Left ventricle myocardium inferior (tissue), 1 donor: ENCODE measurements at places on chromosomes 13 and 19.

DNA sequence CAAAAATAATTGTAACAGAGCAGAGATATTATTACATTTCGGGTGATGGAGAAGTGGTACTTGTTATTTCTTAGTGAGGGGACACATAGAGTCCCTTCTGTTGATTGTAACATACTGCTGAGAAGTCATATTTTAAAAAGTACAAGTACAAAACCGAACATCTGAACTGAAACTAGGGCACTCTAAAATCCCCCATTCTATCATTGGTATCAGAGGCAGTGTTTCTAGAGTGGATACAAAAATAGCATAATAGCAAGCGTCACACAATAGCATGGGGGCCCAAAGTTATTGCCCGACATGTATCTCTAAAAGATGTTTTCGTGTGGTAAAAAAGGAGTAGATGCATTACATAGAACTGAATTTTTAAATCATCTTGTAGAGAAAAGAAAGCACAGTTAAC lies 502.1 kb upstream of the SLC10A2 start:
- no peak for DNase-seq

DNA sequence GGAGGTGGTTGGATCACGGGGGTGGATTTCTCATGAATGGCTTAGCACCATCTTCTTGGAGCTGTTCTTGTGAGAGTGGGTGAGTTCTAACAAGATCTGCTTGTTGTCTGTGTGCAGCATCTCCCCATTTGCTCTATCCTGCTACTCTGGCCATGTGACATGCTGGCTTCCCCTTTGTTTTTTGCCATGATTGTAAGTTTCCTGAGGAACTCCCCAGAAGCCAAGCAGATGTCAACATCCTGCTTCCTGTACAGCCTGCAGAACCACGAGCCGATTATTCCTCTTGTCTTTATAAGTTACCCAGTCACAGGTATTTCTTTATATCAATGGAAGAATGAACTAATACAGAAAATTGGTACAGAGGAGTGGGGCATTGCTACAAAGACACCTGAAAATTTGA lies 2.3 kb upstream of the SIGLEC12 start:
- no peak for DNase-seq

DNA sequence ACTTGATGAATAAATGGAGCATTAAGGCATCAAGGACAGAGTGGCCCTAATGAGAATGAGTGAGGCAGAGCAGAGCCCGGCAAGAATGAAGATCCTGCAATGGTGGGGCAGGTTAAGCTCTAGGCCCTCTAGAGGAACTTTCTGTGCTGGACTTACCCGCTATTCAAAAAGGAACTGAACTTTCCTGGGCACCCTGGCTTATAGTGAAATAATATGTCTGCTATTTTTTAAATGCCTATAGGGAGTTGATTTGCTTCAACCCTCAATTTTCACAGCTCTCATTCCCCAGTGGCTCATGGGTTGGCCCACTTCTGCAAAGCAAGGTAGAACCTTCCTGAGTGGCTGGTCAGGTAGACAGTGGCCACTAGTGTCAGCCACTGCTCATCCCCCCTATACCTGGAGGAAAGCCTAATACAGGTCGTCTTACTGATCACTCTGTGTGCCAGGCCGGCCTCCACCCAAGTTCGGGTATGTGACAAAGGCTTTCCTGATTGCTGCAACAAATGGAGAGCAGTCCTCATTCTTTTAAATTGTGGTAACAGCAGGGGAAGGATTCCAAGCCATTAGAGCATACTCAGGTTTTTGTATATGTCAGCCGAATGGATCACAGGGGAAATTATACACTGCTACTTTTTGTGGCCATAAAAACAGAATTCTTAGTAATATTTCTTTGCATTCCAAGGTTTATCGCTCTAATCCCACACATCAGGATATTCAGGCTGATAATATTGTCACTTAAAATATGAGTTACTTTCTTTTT lies 103.0 kb downstream of the KL start:
- no peak for DNase-seq

GRCh38 chr13:22432690-22433089 lies 748.1 kb upstream of the SGCG start:
- DNase-seq, result no peak

DNA sequence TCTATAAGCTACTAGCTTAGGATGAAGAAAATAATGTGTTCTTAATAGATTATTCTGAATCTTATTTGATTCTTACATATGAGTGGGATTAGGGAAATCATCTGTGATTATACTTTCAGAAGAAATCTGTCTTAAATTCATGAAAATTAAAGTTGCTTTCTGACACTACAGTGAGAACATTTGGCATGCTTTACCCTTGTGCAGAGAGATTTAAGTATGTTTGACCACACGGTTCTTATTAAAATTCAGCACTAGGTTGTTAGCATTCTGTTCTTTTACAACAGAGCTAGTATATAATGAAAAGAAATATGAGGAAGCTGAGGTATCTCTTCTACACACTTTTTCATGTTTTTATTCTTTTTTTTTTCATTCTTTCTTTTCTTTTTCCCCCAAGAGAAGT lies 2723.9 kb downstream of the PCDH9 start:
- no peak for DNase-seq

DNA sequence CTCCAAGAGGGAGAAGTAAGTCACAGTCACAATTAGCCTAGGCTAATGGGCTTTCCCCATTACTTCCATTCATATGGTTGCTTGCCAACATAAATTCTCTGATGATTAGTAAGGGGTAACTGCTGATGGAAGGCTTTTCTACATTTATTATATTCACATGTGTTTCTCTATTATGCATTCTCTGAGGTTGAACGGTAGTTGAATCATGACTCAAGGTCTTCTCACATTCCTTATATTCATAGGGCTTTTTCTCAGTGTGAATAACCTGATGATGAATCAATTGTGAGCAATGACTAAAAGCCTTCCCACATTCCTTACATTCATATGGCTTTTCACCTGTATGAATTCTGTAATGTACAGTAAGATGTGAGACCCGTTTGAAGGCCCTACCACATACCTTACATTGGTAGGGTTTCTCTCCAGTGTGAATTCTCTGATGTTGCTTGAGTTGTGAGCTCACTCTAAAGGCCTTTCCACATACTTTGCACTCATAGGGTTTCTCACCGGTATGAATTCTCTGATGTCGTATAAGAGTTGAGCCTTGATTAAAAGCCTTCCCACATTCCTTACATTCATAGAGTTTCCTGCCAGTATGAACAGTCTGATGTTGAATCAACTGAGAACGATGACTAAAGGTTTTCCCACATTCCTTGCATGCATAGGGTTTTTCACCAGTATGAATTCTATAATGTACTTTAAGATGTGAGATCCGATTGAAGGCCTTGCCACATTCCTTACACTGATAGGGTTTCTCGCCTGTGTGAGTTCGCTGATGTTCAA lies 9.3 kb downstream of the ZNF582 start:
- no peak for DNase-seq

GRCh38 chr13:113897161-113897560 lies 33.3 kb upstream of the GAS6 start:
- no peak for DNase-seq

DNA sequence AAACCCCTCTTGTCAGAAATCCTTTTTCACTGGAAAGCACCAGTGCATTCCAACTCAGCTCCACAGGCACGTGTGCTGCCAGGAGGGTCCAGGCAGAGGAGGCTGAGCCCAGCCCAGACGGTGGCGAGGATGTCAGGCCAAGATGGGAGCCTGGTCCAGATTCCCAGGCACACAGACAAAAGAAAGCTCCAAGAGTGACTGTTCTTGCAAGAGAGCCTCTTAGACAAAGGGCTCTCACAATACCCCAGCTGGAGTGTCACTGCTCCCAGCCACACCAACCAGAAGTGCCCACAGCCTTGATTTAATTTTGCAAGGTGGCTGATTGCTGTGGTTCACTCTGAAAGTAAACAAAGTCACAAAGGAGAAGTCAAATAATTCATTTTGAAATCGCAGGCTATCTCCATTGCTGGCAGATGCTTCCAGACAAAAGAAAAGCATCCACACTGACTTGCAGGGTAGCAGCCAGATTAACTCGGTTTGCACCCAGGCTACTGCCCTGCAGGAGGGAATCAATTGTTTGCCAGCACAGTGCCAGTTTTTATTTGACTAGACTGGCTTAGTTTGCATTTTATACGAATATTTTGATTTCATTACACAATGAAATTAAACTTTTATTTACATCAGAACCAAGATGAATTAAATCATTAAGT lies 95.1 kb downstream of the RAB20 start:
- no peak for DNase-seq

GRCh38 chr19:36527341-36527740 lies 730 bp downstream of the ZNF260 start:
- DNase-seq, result no peak

DNA sequence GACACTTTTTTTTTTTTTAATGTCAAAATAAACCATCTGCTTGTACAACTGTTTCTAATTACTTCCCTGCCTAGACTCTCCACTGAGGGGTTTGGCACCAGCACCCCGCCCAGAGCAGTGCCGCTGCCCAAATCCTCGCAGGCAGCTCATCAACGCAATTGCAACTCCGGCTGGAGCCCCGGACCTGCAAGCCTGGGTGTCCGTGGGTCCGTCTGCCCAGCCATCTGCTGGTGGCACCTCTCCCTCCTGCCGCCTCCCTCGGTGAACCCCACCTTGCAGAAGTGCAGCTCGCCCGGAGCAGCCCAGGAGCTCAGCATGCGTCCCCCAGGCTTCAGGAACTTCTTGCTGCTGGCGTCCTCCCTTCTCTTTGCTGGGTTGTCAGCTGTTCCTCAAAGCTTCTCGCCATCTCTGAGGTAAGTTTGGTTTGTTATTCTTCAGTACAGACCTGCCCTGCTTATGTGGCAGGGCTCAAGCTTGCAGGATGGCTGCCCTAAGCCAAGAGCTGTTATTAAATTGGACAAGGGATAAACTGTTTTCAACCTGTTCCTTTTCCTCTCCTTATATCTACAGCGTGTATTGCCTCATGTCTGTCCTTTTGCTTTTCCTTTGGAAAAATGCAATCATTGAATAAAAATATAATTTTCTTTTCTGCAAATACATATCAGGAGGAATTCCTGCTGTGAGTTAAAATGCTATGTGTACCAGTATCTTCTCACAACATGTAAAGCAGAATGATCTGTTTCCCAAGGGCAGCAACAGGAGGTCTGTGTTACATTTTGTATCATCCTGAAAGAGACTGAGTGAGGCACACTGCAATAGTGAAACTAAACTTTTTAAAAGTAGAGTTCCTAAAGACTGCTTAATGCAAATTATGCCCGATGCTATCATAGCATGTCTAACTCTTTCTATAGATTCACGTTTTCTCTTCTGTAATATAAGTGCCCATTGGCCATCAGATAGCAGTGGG lies at the start of gene ITGBL1:
Gene ITGBL1 (plus strand): TSS at position 157 of the 967 bp plus-strand sequence. CDS start 159 bp downstream, at position 316.
- peak; percentile 25 for DNase-seq

DNA sequence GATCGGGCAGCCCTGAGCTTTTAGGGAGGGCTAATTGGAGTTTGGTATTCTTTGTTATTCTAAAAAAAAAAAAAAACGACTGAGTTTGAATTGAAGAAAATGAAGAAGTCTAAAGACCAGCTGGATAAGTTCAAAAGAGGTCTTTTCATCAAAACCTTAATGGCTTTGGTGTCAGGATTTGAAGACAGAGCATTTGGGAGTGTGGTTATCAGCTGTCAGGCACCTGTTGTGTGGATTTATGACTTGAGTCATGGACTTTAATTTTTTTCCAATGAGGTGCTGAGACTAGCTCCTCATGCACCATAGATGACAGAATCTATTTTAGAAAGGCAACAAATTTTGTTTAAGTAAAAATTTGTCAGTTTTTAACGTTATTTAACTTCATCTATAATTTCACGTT lies 72.5 kb downstream of the FREM2 start:
- no peak for DNase-seq

DNA sequence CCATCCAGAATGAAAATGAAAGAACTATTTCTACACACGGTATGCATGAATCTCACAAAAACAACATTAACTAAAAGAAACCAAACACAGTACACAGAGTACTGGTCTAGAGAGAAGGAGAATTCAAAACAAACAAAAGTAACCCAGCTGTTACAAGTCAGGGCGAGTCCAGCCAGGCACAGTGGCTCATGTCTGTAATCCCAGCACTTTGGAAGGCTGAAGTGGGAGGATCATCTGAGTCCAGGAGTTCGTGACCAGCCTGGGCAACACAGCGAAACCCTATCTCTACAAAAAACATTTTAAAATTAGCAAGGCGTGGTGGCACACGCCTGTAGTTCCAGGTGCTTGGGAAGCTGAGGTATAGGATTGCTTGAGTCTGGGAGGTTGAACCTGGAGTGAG lies 1.7 kb upstream of the PSMC4 start:
- DNase-seq, result no peak

GRCh38 chr19:54201980-54202379 lies 1.3 kb downstream of the RPS9 start:
- no peak for DNase-seq

DNA sequence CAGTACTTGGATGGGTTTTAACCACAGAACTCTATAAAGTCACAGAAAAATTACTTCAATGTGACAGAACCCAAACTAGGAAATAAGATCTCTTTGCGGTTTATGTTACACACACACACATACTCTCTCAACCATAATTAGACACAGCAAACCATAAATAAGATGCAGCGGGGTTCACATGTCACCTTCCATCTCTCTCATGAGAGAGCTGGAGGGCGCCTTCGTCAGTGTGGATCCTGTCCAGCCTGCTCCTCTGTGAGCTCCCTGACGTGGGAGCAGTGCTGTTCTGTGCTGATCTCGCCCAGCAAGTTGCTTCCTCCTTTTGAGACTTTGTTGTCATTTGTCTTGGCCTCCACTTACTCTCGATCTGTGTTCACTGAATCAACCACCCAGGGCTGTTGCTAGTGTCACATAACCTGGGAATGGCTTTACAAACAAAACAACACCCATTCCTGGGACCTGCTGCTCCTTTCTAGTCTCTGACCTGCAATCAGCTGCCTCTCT lies 204.9 kb upstream of the KL start:
- no peak for DNase-seq

- DNase-seq, result no peak
These were observed 57.5 kb downstream of the SERP2 start for GRCh38 chr13:44431150-44431549.

GRCh38 chr19:46919324-46919723 lies 58.5 kb downstream of the ARHGAP35 start:
- no peak for DNase-seq
